ENCODE measurements at places on chromosomes 6 and 20.

- peaks cover 14% of the 10 kb centered on the region for H3K4me1 ChIP-seq
- H3K4me3 ChIP-seq: no peak overlapping the region
- DNase-seq: no peak
- no peaks in the 10 kb centered on the region for H3K27me3 ChIP-seq
- no peaks in the 10 kb centered on the region for H3K36me3 ChIP-seq
Measured at GRCh38 chr6:35717449-35718374, 19.1 kb upstream of the ARMC12 start.

DNA sequence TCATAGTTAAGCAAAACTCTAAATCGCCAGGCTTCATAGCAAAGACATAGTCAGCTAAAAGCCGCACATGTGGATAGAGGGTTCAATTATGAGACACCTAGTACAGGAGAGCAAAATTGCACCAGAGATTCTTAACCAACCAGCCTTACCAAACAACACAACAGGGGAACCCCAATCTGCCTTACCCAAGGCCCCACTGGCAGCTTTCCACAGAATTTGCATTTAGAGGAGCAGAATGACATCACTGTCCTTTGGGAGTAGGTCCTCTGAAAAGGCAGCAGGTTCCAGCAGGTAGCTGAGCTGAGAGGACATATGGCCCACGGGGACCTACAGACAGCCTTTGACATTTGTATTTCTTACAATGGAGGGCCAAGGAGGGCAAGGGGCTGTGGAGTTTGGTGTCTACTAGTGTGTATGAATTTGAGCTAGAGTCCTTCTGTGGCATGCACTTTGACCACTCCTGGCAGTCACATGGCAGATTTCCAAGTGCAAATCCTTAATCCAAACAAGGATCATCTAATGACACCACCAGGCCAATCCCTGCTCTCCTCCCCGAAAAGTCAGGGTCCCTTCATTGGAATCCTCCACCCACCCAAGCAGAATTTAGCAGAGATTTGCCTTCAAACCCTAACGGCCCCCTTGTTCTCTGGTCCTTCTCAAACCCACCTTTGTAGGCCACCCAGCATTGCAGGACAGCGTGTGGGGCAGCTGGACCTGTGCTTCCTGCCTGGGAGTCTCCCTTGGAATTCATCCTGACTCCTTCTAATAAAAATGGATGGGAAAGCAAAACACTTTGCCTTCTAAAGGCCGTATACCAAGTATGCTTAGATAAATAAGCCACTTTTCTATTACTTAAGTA lies 171.2 kb upstream of the SUPT3H start:
- no peaks in the 10 kb centered on the region for H3K27me3 ChIP-seq
- H3K27ac ChIP-seq: no peak overlapping the region
- no peak overlapping the region for H3K4me3 ChIP-seq

- no peak overlapping the region for H3K27ac ChIP-seq
- no peaks in the 10 kb centered on the region for H3K36me3 ChIP-seq
- no peaks in the 10 kb centered on the region for H3K27me3 ChIP-seq
- DNase-seq: no peak
- H3K4me1 ChIP-seq: no peaks in the 10 kb centered on the region
- H3K4me3 ChIP-seq: no peak overlapping the region
Measured at GRCh38 chr6:12001706-12002435, 10.2 kb upstream of the HIVEP1 start.

GRCh38 chr20:47278907-47279348 lies 77.6 kb downstream of the ZMYND8 start:
- H3K4me1 ChIP-seq: peaks cover 6% of the 10 kb centered on the region
- DNase-seq: no peak
- H3K27me3 ChIP-seq: no peaks in the 10 kb centered on the region
- H3K36me3 ChIP-seq: peaks cover 40% of the 10 kb centered on the region

DNA sequence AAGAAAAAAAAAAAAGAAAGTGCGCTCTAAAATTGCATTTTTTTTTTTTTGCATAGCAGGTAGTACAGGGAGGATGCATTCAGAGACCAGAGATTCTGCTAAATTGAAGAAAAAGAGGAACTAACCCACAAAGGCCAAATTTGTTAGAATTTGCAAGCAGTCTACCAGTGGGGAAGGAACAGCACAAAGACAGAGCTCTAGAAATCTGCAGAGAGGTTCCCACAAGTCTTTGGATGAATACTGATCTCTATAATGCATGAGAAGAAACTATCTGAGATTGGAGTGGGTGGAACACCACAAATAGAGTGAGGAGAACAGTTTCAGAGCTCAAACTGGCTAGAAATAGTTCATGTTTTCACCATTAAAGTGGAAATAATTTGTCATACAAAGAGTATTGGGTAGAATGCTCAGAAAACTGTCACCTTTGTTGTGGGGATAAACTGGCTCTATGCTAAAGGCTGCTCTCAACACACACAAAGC lies 79.6 kb upstream of the AHI1 start:
- no peak overlapping the region for H3K27ac ChIP-seq
- H3K4me3 ChIP-seq: no peak overlapping the region
- H3K4me1 ChIP-seq: no peaks in the 10 kb centered on the region
- H3K27me3 ChIP-seq: no peaks in the 10 kb centered on the region

DNA sequence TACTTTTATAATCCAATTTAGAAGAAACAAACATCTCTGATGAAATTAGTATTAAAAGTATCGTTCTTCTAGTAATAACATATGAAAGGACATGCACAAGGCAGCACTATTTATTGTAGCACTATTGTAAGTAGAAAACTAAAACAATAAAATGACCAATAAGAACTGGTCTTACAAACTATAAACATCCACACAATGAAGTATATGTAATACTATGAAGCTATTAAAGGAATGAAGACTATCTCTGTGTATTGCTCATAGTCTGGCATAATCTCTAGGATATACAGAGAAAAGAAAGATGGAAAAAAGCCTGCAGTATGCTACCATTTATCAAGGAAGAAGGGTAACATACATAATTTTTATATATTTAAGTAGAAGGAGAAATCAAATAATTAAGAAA lies 16.7 kb downstream of the LCA5 start:
- H3K4me1 ChIP-seq: peaks cover under 1% of the 10 kb centered on the region
- no peaks in the 10 kb centered on the region for H3K27me3 ChIP-seq
- H3K36me3 ChIP-seq: no peaks in the 10 kb centered on the region
- no peak for DNase-seq
- no peak overlapping the region for H3K27ac ChIP-seq

DNA sequence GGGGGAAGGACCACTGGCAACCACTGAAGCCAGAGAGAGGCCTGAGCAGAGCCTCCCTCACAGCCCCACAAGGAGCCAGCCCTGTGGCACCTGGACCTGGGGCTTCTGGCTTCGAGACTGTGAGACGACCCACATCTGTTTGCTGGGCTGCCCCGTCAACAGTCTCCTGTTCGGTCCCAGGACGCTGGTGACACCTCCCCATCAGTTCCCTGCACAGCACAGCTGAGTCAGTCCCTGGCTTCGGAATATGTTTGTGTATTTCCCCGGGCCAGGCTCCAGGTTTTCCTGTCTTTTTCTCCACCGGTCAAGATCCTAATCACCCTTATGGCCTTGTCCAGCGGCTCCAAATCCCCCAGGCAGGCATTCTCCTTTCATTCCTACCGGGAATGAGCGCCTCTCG lies 46.4 kb upstream of the SMOC2 start:
- H3K4me1 ChIP-seq: peaks cover 6% of the 10 kb centered on the region
- no peak overlapping the region for H3K4me3 ChIP-seq
- H3K27me3 ChIP-seq: no peaks in the 10 kb centered on the region

- DNase-seq: no peak
- peak overlapping the region; percentile 16 for H3K27ac ChIP-seq
Measured at GRCh38 chr6:5080574-5080973, 4.6 kb upstream of the PPP1R3G start.

GRCh38 chr20:846894-847278 lies 13.4 kb downstream of the FAM110A start:
- H3K36me3 ChIP-seq: peaks cover 9% of the 10 kb centered on the region
